ENCODE measurements at places on chromosomes 1 and 21.

- no peak for DNase-seq
Observed at GRCh38 chr1:6996371-6996770, 211.1 kb downstream of the CAMTA1 start.

- DNase-seq, result no peak
Observed at GRCh38 chr1:18999359-18999758, 42.9 kb upstream of the IFFO2 start.

DNA sequence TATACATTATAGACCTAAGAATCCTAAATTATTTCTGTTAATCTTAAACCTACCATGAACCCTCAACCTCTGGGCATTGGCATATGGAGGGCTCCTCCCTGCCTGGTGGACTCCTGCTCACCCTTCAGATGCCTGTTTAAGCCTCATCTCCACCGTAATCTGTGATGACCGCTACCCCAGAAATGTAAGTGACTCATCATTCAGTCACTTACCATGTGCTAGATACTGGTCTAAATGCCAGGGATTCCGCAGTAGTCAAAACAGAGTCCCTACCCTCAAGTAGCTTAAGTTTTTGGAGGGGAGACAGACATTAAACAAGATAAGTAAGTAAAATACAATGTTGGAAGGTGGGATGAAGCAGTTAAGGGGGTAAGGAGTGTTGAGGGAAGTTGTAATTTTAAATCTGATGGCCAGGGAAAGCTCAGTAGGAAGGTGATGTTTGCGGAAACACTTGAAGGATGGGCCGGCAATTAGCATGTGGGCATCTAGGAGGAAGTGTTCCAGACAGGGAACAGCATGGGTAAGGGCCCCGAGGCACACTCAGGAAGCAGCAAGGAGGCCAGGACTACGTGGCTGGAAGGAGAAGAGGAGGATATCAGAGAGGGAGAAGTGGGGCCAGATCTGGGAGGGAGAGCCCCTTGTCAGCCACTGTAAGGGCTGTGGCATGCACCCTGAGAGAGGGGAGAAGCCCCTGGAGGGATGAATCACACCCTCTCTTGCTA is 141.7 kb upstream of the HOOK1 start:
- DNase-seq, result no peak

DNA sequence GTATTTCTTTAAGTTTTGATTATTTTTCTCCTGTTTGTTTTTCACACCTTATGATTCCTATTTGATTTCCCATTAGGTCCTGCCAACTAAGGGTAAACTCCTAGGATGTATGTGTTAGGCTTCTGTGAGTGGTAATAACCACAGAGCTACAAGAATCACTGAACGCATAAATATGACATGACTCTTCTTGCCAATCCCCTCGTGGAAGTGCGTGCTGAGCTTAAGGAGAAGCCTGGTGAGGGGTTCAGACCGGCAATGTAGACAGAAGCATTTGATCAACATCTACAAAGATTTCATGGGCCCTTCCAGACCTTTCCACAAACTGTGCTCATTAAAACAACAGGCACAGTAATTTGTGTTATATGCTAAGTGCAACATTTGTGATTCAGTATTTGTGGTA is 273.8 kb upstream of the SNX7 start:
- no peak for DNase-seq

DNA sequence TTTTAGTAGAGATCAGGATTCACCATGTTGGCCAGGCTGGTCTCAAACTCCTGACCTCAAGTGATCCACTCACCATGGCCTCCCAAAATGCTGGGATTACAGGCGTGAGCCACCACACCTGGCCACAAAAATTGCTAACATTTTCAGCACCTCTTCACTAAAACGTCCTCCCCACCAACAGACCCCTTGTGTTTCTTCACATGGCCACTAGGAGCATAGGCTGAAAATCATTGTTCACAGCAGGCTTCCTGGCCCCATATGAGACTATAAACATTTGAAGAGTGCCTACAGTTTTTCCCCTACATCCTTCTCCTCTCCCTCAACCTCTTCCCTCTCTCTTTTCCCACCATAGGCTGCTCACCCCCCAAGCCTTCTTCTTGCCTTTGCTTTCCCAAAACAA is 28.0 kb upstream of the SFPQ start:
- DNase-seq, result no peak

DNA sequence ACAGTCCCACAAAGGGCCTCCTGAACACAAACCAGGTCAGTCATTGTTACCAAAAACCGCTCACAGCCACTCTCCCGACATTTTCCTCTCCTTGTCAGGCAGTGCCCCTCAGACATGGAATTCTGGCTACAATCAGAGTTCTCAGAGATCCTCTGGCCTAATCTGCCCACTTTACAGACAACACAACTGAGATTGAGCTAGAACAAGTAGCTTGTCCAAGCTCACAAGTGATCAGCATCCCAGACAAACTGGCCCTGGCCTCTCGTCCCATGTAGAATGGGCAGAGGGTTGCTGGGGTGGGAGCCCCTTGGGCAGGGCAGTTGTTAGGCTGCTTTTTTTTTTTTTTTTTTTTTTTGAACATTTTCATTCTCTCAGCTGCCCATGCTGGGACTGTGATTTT is 57.2 kb downstream of the KCNN3 start:
- DNase-seq, result no peak

DNA sequence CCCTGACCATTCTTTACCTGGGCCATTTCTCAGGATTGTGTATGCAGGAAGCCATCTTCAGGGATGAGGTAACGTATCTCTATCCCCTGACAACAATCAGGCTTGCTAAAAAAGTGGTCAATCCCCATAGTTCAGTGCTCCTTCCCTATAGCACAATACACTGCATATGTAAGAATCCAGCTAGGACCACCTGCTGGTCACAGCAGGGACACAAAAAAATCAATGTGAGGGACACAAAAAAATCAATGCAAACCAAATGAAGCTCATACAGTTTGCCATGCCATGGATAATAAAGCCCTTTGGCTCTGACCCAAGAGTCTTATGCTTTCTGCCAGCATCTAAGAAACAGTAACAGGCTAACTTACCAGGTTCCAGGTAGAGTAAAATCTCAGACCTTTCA is 16.3 kb downstream of the ACBD6 start:
- DNase-seq, result no peak

GRCh38 chr1:66692681-66693080 is 59.6 kb upstream of the DYNLT5 start:
- no peak for DNase-seq

- DNase-seq, result no peak
Observed at GRCh38 chr1:15355968-15356625, 53.6 kb upstream of the EFHD2 start.

GRCh38 chr1:25193229-25193628 is 39.1 kb downstream of the SYF2 start:
- no peak for DNase-seq

DNA sequence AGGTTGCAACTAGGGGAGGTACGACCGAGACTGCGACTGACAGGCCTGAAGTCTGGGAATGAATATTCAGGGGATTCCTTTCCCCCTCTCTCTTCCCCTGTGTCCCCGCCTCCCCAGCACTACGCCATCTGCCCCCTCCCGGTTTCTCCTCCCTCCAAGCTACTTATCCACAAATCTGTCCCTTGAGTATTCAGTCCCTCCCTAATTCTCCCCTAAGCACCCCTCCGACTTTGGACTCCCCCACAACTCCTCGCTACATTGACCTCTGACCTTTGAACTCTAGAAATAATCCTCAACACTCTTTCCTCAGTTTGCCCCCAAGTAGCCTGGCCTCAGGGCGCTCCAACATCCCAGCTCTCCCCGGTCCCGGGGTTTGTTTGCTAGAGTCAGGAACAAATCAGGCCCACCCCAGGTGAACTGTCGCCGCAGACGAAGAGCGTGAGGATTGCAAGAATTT is 393 bp downstream of the LYSMD1 start:
- DNase-seq, result no peak

DNA sequence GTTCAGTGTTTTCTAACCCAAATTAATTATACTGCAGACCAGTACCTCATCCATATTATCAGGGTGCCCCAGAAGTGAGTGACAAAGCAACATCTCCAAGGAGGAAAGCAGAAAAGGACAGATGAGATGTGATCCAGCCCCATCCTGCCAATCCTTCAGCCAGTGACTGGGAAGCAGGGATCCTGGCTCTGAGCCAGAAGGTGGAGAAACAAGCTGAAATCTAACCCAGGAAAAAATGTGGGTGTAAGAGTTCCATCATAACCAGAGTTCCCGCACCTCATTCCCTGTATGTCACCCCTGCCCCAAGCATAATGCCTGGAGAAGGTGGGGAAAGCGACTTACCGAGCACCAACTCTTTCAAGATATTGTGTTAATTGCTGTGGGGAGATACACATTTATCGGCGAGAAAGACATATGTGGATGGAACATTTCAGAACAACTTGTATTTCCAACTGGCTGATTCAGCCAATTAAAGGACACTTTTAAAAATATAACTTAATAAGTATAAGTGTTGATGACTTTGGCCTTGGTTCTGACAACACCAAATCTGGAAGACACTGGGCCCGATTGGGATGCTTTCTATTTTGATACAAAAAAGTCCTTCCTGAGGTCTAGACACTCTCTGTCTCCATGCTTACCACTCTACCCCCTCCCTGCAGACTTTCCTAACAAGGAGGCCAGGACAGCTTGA is 14.9 kb downstream of the PLEKHA6 start:
- DNase-seq, result no peak

GRCh38 chr1:59005491-59006288 is 221.8 kb upstream of the JUN start:
- DNase-seq, result no peak

GRCh38 chr1:233364026-233364425 is 36.5 kb downstream of the MAP3K21 start:
- no peak for DNase-seq

GRCh38 chr1:65346190-65346589 is 36.8 kb downstream of the DNAJC6 start:
- no peak for DNase-seq

GRCh38 chr1:119101563-119101962 is 38.9 kb downstream of the WARS2 start:
- no peak for DNase-seq

DNA sequence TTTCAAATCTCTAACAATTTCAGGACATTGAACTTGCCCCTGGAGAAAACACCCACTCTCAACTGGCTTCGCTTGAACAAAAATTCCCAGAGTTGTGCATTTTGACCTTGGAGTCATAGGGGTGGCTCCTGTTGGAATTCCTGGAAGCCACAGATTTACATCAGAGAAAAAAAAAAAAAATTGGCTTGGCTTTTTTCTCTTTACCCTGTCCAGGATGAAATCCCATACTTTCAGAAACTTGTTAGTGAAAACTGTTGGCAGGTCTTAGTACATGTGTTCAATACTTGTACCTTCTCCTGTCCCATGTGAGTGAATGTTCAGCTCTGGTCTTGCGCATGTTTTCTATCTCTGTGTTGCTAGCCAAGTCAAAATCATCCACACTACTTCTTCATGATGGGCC is 228.8 kb downstream of the TGFB2 start:
- DNase-seq, result no peak

- DNase-seq, result no peak
Observed at GRCh38 chr1:108892356-108893140, 15.8 kb downstream of the GPSM2 start.

- no peak for DNase-seq
Observed at GRCh38 chr1:6591644-6592043, 11.0 kb downstream of the KLHL21 start.

DNA sequence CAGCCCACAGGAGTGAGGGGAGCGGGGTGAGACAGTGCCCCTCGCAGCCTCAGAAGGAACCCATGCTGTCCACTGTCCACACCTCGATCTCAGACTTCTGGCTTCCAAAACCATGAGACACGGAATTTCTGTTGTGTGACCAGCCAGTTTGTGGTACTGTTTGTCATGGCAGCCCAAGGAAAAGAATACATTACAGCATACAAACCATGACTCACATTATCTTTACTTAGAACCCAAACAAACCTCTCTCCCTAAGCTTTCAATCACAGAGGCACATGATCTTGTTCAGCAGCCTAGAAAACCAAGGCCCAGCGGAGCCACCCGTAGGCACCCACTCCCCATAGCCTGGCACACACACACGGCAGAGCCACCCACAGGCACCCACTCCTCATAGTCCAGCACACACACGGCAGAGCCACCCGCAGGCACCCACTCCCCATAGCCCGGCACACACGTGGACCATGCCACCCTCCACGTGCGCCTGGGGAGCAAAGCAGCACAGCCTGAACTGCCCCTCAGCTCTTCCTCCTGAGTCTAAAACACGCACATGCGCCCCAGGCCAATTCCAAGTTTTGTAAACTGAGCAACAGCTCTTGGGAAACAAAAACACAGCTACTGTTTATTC is 458 bp upstream of the KRTAP10-4 start:
- no peak for DNase-seq

DNA sequence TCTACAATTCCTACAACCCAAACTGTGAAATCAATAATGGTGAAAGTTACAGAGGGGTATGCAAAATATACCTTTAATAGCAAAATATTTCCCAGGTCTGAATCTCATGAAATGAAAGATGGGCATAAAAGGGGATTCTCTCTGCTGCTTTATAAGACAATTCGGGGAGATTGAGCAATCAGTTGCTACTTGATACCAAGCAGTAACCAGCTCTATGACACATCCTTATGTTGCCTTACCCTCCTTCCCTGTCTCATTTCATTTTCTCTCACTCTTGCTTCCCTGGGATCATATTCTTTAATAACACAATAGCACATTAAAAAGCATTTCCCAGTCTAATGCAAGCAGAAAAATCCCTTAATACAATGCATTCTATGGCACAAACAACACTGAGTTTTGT is 29.0 kb downstream of the ZSWIM5 start:
- no peak for DNase-seq

DNA sequence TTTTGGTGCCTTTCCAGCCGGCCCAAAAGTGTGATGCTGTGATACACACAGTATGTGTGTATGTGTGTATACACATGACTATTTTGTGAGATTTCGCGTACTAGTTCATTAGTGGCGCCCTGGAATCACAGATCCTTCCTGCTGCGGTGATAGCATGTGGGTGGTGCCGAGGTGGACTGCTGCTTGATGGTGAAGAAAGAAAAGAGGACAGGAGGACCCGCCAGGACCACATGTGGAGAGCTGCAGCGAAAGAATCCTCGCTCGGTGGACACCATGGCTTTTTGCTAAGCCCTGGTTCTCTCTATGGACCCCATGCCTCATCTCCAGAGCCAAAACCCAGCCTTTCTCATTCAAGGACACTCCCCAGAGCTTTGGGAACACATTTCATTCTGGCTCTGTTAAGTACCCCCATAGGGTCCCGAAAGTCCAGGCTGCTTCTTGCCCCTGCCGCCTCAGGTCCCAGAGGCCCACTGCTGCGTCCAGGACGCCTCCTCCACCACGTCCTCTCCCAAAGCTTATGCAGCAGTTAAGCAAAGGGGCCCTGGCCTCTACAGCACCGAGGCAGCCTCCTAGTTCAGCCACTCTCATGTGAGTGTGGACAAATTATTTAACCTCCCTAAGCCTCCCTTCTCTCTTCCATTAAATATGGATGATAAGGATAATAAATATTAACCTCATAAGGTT is 32.8 kb upstream of the COX20 start:
- peak; percentile 43 for DNase-seq

DNA sequence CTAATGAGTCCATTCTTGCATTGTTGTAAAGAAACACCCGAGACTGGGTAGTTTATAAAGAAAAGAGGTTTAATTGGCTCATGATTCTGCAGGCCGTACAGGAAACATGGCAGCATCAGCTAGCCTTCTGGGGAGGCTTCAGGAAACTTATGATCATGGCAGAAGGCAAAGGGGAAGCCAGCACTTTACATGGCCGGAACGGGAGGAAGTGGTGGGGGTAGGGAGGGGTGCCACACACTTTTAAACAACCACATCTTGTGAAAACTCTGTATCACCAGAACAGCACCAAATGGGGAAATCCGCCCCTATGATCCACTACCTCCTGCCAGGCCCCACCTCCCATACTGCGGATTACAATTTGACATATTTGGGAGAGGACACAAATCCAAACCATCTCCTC is 43.9 kb downstream of the NOS1AP start:
- no peak for DNase-seq

GRCh38 chr1:55284856-55285255 is 69.7 kb upstream of the USP24 start:
- DNase-seq, result peak; percentile 37

Measured in activated CD8-positive, alpha-beta memory T cell treated with anti-CD3 and anti-CD28 coated beads, Interleukin-2, amount 50 U/mL, for 48 hours (primary cell).